Neural crest cell (in vitro differentiated cells): ENCODE measurements at places on chromosomes 3 and 15. TPM values are rescaled to one million over a fixed set of nuclear protein-coding genes. Genes with fewer than 3 reads are reported as not detected.

- no peak for DNase-seq
These were observed 43.1 kb downstream of the GBE1 start for GRCh38 chr3:81718311-81718710.

DNA sequence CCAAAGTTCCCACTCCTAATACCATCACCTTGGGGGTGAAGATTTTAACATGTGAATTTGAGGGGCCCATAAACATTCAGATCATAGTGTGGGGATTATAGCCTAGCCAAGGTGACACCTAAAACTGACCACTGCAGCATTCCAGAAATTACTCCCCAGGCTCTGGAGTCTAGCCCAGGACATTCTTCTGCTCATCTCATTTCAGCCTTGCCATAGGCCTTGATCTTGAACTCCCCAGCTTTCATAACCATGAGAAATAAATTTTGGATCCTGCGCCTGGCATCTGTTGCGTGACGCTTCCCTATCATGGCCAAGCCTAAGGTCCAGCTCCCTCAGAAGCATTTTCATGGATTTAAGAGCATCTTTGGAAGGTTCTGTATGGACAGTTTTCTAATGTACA is 502.9 kb upstream of the THBS1 start:
- DNase-seq = no peak

DISP2 gene
- total RNA-seq = 2.0 and 3.1 TPM in 2 replicates

- no peak for DNase-seq
These were observed 89.4 kb upstream of the TJP1 start for GRCh38 chr15:29911705-29912104.

- DNase-seq = no peak
These were observed 32.9 kb downstream of the CMSS1 start for GRCh38 chr3:99850608-99851007.

SLC38A3 gene
- 1.8 and 2.7 TPM in 2 replicates for total RNA-seq

- DNase-seq = no peak
These were observed 154.2 kb downstream of the MECOM start for GRCh38 chr3:169509359-169509758.

GUCA1C gene
- total RNA-seq = not detected in 2 replicates

SCAANT1 gene
- total RNA-seq = not detected in 2 replicates

GRCh38 chr3:54225841-54226528 is 103.6 kb downstream of the CACNA2D3 start:
- no peak for DNase-seq

GOLGA8G gene
- not detected in 2 replicates for total RNA-seq

- no peak for DNase-seq
These were observed 26.4 kb downstream of the USP3 start for GRCh38 chr15:63530752-63531299.

POLQ gene
- total RNA-seq = 16.9 and 17.8 TPM in 2 replicates
